ENCODE measurements at places on chromosomes 5 and 9.
A peak's percentile ranks its signal among the peaks of the same experiment; 100 is the strongest.

DNA sequence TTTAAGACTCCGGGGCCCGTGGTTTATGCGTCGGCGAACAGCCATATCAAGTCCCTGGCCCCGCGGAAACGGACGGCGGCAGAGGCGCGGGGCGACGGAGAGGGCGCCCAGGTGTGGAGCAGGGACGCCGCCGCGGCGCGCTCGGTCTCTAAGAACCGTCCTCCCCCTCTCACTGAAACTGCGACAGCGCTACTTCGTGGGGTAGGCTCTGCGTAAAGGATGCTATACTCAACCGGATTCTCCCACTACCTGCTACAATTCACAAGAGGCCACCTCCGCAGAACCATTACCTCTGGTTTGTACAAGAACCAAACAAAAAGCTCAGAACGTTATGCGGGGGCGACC lies 404 bp downstream of the MRNIP start:
- DNase-seq, result peak; percentile 56

- no peak for DNase-seq
Measured at GRCh38 chr9:134186471-134187109, 22.2 kb upstream of the RNU6ATAC start.

DNA sequence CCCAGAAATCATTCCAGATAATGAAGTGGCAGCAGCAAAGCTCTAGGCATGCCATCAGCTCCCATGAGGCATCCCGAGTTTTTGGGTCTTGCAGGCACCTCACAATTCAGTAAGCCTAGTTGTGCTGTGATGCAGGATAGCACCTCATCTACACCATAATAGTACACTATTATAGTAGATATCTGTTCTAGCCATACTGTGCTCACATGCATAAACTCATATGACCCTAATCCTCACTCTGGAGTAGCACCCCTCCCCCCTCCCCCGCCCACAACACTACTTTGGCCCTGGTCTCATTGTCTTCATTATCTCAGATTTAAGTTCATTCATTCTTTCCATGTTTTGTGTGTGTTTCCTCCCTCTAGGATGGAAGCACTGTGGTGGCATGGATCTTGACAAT lies 102.5 kb upstream of the PITX1 start:
- DNase-seq, result no peak

DNA sequence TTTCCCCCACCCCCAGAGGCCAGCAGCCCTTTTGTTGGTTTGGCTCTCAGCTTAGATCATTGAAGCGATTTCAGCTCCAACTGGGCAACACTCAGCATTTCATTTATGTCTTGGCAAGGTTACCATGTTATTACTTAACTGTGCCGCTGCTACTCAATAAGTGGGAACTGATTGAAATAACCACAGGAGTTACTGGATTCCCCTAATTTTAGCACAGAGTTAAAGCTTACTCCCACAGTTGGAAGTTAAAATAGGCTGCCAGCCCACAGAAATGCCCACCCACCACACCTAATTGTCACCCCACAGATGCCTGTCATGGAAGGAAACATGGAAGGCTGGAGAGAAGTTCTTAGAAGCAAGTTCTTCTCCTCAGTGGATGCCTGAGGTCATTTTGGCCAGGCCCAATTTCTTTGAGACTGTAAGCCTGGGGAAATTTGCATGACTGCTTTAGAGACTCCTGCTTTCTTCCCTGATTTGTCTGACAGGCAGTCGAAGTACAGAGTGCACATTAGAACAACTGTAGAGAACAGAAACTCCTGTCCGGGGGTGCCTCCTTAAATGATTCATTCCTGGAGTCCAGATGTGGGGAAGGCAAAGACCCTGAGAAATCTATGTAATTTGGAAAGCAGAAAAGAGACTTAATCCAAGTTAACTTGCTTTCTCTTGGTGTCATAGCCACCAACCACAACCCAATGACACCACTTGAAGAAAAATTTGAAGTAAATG lies 370.0 kb downstream of the ZSWIM6 start:
- DNase-seq, result no peak

DNA sequence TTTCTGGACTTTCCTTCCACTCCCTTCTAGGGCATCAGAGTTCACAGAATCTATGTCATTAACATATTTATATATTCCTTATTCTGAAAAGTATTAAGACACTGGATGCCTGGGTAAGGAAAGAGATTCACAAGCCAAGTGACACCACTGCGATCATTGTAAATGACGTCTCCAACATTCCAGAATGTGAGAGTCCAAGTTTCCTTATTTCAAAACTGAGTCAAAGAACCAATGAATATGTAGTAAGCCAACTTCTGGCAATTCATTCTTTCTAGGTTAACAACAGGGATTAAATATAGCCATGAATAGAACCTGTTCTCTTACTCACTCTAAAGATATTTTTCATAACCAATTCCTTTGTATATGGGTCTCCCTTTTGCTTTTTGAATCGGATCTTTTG lies 18.1 kb downstream of the RAI14 start:
- no peak for DNase-seq

DNA sequence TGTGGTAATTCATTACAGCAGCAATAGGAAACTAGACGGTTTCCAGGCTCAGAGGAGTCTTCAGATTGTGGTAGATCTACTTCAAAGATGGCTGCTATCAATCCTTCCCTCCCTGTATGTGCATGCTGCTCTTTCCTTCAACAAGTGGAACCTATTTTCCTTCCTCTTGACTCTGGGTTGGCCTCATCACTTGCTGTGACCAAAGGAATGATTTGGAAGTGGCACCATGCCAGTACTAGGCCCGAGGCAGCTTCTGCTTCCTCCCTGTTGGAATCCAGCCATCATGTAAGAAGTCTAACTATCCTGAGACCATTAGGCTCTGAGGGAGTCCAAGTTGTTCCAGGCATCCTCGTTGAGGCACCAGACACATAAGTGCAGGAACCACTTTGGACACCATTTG lies 46.5 kb upstream of the MCTP1 start:
- no peak for DNase-seq

- DNase-seq, result no peak
Measured at GRCh38 chr5:108762660-108763059, 15.0 kb downstream of the FER start.

DNA sequence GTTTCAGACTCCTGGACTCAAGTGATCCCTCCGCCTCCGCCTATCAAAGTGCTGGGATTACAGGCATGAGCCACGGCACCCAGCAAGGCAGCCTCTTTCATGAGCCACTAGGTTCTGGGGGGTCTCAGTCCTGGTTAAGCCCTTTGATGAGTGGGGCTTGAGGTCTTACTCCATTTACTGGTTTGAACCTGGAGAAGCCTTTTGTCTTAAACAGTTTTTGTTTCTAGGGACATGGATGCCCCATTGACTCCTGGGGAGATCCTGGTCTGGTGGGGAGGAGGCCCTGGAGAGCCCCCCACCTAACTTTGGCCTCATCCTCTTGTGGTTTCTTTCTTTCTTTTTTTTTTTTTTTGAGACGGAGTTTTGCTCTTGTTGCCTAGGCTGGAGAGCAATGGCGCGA lies 6.7 kb downstream of the PRRC2B start:
- DNase-seq, result no peak

GRCh38 chr9:134871697-134872340 lies 8.8 kb upstream of the FCN2 start:
- DNase-seq, result no peak

- no peak for DNase-seq
Measured at GRCh38 chr9:132663117-132663516, 6.7 kb downstream of the DDX31 start.

GRCh38 chr5:79318935-79319614 lies 83.1 kb downstream of the JMY start:
- peak; percentile 57 for DNase-seq

DNA sequence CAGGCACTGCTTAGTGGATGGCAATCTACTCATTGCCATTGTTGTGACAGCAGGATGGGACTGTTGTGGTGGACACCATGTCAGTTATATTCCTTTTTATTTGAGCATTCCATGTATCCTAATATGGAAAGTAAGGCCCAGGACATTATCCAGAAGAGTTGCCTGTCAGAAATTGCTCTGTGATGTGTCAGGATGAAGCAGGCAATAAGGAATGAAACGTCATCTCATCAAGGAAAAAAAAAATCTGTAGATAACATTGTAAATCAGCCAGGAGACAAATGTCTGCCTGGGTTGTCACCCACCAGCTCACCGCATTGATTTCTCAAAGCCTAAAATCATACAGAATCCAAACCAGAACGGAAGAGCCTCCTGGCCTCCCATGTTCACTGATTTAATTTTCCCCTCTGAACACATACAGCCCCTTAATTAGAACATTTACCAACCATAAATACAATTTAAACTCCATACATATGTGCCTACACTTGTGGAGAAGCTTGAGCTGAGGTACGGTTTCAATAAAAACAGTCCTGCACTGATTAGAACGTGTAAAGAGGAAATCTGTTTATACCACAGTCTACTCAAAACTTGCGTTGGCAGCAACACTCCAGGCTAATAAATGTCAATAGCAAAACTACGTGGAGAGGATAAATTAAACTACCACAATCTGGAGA lies 73.9 kb downstream of the FOXD1 start:
- peak; percentile 86 for DNase-seq

DNA sequence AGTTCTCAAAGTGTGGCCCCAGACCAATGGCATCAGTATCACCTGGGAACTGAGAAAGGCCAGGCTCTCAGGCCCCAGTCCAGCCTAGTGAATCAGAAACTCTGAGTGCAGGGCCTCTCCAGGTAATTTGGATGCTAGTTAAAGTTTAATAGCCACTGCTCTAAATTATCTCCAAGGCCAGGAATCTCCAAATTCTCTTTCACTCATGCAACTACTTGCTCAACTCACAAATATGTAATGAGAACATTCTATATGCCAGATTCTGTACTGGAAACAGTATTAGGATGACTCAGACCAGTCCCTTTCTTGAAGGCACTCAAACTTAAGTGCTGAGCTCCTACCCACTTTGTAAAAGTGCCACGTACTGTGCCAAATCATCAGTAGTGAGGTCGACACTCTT lies 84.6 kb downstream of the PAPPA start:
- DNase-seq, result peak; percentile 94

DNA sequence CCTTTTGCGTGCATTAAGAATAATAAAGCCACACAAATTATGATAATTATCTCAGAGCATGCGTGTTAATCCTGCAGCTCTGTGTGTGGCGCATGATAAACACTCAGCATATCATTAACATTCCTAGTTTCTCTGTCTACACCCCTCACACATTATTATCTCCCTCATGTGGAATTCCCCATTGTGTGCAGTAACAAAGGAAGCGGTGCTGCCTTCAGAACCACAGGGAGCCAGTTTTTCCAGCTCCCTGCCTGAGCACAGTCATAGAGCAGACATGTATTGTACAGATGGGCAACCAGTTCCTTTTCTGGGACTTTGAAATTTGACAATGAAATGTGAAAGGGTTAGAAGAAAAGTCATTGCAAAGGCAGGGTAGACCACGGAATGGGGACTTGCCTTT lies 1365.5 kb upstream of the CDH9 start:
- DNase-seq, result peak; percentile 33

- DNase-seq, result no peak
Measured at GRCh38 chr9:134182554-134183085, 18.3 kb upstream of the RNU6ATAC start.

- DNase-seq, result no peak
Measured at GRCh38 chr5:179879003-179879689, 20.5 kb upstream of the MRNIP start.

Data from kidney glomerular epithelial cell (primary cell).